ENCODE measurements at places on chromosomes 11 and 22.

DNA sequence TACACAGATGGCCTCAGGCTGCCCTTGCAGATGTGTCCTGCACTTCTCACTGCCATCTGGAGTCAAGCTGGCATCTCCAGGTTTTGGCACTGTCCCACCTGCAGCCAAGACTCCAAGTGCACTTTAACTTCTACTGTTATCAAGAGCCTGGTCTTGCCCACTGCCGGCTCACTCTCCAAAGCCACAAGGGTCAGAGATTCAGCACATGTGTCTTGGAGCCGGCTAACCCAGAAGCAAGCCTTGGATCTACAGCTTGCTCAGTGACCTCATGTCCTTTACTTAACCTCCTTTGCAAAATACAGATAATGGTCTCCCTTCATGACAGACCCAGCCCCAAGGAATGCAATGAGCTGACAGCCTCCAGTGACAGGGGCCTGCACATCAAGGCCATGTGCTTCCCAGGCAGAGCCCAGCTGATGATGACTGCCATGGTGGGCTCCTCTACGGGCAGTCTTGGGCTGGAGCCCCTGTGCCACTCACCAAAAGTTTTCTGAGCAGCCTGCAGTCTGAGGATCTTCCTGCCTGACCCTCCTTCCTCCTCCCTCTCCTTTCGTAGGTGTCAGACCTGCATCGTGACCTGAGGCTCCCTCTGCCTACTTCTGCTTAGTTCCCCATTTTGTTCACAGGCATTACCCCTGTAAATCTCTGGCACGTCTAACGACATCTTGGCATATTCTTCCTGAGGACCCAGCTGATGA is 9.0 kb downstream of the TP53AIP1 start:
- DNase-seq, result no peak

GRCh38 chr11:5847711-5848110 is 6.0 kb upstream of the OR52E6 start:
- no peak for DNase-seq

DNA sequence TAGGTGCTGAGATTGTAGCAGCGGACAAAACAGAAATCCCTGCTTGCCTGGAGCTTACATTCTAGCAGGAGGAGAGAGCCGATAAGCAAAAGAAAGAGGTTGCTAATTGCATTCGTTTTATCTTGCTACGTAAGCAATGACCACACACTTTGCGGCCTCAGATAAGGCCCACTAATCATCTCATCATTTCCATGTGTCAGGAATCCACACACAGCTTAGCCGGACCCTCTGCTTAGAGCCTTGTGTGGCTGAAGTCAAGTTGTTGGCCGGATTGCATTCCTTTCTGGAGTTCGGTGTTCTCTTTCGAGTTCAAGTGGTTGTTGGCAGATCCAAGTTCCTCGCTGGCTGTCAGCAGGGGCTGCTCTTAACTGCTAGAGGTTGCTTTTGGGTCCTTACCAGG is 101.6 kb downstream of the CHST1 start:
- DNase-seq, result no peak

DNA sequence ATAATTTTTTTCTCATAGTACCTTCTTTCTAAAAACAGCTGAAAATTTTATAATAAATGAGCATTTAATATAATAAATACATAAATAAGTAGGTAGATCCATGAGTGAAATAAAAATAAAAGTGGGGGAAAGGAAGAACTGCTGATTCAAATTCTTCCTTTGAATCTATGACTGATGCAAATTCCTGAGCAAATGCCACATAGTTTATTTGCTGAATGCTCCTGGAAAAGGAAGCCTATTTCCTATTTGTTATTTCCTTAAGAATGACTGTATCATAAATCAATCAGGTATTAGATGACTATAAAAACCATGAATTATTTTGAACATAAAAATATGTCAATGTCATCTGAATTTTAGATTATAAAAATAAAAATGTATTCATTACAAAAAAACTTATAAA is 16.6 kb downstream of the BTBD10 start:
- DNase-seq, result no peak

- DNase-seq, result no peak
These were observed 361.3 kb upstream of the CNTN5 start for GRCh38 chr11:98659431-98659830.

GRCh38 chr11:105811242-105811641 is 201.4 kb downstream of the GRIA4 start:
- no peak for DNase-seq

DNA sequence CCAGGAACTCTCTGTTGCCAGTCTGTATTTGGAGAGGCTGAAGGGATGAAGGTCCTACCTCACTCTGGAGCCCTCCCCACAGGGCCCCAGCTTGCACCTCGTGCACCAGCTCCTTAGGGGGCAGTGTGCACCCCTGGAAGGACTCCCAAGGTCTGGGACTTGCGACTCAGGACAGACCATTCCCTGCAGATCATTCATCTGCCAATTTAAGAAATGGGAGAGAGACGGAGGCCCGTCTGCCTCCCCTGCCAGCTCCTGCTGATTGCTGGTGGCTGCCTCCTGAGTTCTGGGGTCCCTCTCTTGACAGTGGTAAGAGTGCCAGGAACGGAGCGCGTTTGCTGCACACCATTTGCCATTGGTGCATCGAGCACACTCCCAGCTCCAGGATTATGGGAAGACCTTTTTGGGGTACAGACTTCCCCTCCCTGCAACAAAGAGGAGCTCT is 27.4 kb upstream of the MALAT1 start:
- no peak for DNase-seq

DNA sequence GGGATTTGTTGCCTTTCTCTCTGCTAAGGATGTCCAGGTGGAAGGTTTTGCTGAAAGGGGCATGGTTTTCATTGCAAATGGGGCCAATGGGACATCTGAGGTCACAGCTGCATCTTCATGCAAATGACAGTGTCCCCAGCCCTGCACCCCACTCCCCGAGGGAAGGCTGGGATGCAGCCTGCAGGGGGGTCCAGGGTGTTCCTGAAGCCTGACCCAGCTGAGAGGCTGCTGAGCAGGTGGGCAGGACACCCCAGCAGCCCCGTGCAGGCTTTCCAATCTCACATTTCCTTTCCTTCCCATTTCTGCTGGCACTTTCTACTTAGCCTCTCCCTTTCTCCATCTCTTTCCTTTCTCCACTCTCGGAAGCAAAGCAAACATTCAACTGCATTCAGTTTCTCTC is 78.3 kb downstream of the SCN3B start:
- DNase-seq, result no peak

- no peak for DNase-seq
These were observed 15.2 kb downstream of the PDGFD start for GRCh38 chr11:104148706-104149105.

GRCh38 chr11:34840736-34841386 is 75.3 kb downstream of the APIP start:
- DNase-seq, result peak; percentile 39

- no peak for DNase-seq
These were observed 59.3 kb downstream of the SLC1A2 start for GRCh38 chr11:35360055-35360530.

DNA sequence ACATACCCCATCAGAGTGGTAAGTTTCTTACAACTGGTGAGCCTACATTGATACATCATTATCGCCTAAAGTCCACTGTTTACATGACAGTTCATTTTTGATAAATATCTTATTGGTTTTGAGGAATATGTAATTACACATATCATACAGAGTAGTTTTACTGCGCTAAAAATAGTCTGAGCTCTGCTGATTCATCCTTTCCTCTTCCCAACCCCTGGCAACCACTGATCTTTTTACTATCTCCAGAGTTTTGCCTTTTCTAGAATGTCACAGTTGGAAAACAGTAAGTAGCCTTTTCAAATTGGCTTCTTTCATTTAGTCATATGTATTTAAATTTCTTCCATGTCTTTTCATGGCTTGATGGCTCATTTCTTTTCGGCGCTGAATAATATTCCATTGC is 112.8 kb downstream of the LARGE1 start:
- no peak for DNase-seq

DNA sequence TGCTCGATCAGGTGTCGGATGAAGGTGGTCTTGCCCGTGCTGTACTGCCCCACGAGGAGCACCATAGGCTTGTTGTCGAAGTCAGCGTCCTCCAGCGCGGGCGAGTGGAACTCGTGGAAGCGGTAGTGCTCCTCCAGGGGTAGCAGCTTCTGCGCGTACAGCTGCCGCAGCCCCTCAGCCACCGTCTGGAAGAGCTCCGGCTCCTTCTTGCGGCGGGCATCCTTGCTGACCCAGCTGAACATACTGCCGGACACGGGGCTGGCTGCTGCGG is 263 bp downstream of the EHD1 start:
- DNase-seq, result no peak

- DNase-seq, result no peak
These were observed 1397.3 kb upstream of the TENM4 start for GRCh38 chr11:80838153-80838552.

DNA sequence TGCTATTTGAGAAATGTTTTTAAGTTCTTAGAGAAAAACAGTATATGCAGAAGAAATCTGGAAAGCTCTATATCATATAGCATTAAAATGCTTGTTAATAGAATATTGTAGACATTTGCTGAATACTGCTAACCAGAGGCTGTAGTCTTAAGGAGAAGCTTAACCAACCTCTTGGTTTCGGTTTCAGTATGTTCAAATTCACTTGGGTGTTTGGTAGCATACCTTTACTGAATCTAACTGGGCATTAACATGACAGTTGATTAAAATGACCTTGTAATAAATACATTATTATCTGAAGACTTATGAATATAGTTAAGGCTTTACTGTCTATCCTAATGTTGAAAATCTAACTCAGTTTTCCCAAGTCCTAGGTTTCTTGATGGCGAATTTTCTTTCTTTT is 5.4 kb downstream of the PCF11 start:
- DNase-seq, result peak; percentile 47

- no peak for DNase-seq
These were observed 52.5 kb upstream of the KCNQ1OT1 start for GRCh38 chr11:2752204-2752770.

DNA sequence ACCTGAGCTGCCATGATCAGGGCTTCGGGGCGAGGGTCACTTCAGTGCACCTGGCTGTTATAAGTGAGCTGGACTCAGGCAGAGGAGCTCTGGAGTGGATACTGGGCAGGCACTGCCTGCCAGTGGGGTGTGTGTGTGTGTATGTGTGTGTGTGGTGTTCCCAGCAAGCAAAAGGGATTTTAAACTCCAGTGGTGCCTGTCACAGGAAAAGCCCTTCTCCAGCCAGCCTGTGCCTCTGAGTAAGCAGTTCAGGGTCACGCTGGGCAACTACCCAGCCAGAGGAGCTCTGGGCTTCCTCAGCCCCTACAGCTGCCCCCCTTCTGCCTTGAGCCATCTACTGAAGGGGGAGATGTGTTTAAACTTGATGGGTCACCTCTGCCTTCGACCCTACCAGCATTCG is 109.0 kb downstream of the OSBP2 start:
- DNase-seq, result no peak

DNA sequence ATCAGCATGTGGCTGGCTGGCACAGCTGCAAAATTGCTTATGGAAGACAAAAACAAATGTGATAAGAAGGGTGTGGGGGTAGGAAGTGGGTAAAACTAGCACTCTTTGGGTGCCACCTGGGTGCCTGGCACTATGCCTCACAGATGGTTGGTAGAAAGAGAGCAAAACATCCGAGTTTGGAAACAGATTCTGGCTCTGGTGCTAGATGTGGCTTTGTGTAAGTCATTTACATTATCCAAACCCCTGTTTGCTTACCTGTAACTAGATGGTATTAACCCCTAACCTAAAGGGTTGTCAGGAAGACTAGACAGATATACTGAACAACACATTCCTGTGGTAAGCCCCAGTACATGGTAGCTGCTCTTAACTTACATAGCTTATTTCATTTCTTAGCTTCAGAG is 905.6 kb downstream of the DLG2 start:
- DNase-seq, result no peak
